ENCODE measurements at places on chromosomes 3 and 15.

- no peak for DNase-seq
Measured at GRCh38 chr3:109177908-109178307, 41.4 kb downstream of the C3orf85 start.

GRCh38 chr3:65398953-65399352 is 639.8 kb downstream of the MAGI1 start:
- no peak for DNase-seq

DNA sequence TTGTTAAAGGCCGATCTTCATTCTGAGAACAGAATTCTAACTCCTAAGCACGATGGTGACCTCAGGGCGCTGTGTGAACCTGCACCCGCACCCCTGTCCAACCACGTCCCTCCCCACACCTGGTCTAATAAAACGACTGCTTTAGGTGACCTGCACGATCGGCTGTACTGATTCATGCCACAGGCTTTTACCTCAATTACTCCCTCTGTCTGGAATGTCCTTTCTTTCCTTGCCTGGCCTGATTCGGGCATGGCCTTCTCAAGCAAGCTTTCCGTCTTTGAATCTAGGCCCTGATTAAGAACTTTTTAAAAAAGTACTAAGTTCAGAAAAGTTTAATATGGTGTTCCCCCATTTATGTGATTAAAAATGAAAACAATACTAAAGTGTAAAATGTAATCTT is 842 bp upstream of the U2SURP start:
- DNase-seq = no peak

DNA sequence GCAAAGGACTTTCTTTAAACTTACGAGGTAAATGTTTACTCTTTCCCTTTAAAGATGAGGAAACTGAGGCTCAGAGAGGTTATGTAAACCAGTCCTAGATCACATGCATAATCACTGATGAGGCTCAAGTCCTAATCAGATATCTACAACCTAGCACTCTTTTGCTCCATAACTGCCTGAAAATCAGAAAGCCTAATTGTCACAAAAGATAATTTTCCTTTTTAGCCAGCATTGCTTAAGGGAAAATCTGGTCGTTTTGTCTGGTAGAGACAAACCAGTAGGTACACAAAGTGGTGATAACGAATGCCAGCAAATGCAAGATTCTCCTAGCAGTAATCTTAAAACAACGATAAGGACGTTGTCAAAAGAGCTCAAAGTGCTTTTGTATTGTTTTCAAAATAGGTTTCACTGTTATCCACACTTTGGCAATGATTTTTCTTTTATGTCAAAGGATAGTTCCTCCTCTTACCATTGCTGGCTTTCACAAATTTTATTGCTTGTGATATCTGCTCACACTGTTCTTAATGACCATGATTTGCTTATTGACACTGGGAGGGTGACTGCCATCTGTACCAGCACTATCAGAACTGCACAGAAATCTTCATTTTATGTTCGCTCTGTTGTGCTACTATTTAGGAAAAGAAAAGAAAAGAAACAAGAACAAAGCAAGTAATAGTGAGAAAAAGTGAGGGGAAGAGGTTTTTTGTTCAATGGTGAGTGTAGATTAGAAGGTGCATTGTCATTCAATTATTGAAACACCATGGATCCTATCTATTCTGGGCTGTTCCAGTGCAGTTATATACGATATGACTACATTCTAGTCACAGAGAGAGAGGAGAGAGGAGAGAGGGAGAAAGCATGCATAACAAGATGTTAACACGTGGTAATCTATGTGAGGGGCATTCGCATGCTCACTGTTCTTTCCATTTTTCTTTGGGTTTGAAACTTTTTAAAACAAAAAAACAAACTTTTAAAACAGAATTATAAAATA is 13.7 kb downstream of the IQCH start:
- peak; percentile 34 for DNase-seq

GRCh38 chr15:48641416-48641815 is 4.1 kb downstream of the FBN1 start:
- no peak for DNase-seq

- DNase-seq = no peak
Measured at GRCh38 chr3:23798876-23799275, 6.9 kb upstream of the UBE2E1 start.

DNA sequence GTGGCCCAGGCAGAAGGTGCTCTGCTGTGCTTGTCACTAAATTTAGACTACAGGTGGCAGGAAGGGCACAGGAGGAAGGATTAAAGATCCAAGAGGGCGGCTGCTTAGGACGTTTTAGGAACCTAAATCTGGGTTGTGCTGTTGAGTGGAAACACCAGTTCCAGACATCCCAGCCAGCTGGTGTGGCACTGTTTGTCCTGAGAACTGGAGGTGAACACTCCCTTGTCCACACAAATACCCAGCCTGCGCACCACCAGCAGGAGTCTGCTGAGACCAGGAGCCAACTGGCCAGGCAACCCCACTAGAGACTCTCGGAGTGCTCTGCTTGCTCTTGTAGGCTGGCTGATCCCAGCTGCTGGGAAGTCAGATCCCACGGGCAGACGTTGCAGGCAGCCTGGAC is 30.3 kb upstream of the UACA start:
- no peak for DNase-seq

GRCh38 chr3:54384279-54384678 is 261.9 kb downstream of the CACNA2D3 start:
- DNase-seq = no peak

GRCh38 chr15:56077081-56077480 is 83.7 kb upstream of the NEDD4 start:
- no peak for DNase-seq

DNA sequence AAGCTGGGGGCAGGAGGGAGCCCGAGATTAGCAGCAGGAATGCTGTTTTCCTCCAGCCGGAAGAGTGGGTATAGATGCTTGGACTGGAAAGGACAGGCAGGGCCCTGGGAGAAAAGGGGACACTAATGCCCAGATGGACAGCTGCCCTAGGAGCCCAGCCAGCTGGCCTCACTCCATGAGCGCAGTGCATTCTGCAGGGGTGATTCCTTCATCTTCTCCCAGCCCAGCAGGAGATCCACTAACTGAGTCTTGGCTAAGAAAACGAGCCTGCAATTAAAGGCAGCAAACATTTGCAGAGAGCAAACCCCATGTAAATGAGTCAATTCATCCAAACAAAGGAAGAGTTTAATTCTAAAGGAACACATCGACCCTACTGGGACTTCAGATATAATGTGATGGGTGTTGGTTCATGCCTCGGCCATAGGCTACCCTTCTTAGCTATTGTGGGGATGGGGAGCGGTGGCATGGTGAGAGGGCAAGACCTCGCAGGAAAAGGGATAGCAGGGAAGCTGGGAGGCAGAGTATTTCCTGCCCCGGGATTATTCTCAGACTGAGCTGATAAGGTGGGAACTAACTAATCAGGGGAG is 13.3 kb upstream of the MINAR1 start:
- no peak for DNase-seq

- no peak for DNase-seq
Measured at GRCh38 chr15:78979456-78980320, 34.8 kb upstream of the CTSH start.

GRCh38 chr3:9976721-9977709 is 9.6 kb downstream of the EMC3 start:
- peak; percentile 89 for DNase-seq

DNA sequence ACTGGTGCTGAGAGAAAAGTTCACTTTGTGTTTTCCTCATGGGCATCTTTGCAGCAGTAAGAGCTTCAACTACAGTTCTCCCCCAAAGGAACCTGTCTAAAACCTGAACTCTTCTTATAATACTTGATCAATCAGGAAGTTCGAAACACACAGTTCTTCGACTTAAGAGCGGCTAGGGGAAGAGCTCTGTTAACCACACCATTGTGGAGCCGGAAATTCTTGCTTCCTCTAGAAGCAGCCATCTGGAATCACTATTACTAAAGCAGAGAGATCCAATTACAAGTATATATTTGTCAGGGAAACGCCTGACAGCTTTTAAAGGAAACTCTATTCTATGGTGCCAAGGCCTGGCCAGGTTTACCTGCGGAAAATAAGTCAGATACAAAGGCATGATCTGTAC is 337.3 kb upstream of the CBLB start:
- DNase-seq = no peak

GRCh38 chr3:45029661-45030060 is 3.6 kb downstream of the CLEC3B start:
- DNase-seq = no peak

GRCh38 chr3:123571264-123571972 is 13.4 kb downstream of the HACD2 start:
- DNase-seq = no peak

- no peak for DNase-seq
Measured at GRCh38 chr15:66934868-66935520, 130.4 kb upstream of the SMAD3 start.

DNA sequence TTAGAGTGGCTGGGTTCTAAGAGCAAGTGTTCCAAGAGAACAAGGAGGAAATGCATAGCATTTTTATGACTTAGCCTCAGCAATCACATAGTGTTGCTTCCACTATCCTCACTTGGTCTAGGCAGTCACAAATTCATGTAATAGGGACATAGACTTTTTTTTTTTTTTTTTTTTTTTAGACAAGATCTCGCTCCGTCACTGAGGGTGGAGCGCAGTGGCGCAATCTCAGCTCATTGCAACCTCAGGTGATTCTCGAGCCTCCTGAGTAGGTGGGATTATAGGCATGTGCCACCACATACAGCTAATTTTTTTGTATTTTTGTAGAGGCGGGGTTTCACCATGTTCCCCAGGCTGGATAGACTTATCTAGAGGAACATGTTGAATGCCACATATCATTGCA is 4.7 kb upstream of the GNB4 start:
- no peak for DNase-seq

DNA sequence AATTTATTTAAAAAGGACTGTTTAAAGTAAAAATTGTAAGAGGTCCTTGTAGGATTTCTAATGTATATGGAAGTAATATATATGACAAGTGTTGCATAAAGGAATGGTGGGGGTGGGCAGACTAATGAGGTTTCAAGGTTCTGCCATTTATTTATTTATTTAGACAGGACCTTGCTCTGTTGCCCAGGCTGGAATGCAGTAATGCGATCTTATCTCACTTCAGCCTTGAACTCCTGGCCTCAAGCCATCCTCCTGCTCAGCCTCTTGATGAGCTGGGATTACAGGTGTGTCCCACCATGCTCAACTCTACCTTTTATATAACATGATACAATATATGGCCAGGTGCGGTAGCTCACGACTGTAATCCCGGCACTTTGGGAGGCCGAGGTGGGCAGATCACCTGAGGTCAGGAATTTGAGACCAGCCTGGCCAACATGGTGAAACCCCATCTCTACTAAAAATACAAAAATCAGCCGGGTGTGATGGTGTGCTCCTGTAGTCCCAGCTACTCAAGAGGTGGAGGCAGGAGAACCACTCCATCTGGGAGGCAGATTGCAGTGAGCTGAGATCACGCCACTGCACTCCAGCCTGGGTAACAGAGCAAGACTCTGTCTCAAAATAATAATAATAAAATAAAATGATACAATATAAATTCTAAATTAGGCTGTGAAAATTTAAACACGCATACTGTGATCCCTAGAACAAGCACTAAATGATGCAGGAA is 33.8 kb upstream of the IGF2BP2 start:
- DNase-seq = no peak

- no peak for DNase-seq
Measured at GRCh38 chr15:56817321-56818080, 84.2 kb upstream of the ZNF280D start.

GRCh38 chr3:100754563-100755334 is 45.5 kb downstream of the TFG start:
- no peak for DNase-seq

Data from T-helper 2 cell (primary cell).